ENCODE measurements at places on chromosomes 11 and 22. TPM values are rescaled to one million over a fixed set of nuclear protein-coding genes. Genes with fewer than 3 reads are reported as not detected.

GRCh38 chr11:85385547-85385946 lies 241.6 kb downstream of the DLG2 start:
- no peak for DNase-seq

- no peak for DNase-seq
These were observed 21.8 kb upstream of the ABCC8 start for GRCh38 chr11:17498475-17498874.

DNA sequence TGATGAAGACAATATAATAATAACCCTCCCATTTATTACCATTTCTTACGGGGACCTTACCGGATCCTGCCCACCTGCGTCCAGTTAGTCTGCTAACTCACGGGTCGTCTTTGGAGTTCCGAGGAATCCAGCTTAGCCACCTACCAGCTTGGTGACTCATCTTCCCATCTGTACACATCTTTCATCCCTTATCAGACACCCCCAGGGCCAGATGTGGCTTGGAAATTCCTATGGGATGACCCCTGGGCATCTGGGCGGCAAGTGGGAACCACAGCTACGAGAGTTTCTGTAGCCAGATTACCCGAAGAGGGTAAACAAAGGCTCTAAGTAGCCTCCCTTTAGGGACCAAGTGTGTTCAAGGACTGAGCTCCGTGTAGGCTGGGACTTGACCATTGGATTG lies 12.8 kb upstream of the PRR5 start:
- DNase-seq = no peak

GRCh38 chr11:103806130-103806895 lies 230.1 kb upstream of the DDI1 start:
- DNase-seq = peak; percentile 58

DNA sequence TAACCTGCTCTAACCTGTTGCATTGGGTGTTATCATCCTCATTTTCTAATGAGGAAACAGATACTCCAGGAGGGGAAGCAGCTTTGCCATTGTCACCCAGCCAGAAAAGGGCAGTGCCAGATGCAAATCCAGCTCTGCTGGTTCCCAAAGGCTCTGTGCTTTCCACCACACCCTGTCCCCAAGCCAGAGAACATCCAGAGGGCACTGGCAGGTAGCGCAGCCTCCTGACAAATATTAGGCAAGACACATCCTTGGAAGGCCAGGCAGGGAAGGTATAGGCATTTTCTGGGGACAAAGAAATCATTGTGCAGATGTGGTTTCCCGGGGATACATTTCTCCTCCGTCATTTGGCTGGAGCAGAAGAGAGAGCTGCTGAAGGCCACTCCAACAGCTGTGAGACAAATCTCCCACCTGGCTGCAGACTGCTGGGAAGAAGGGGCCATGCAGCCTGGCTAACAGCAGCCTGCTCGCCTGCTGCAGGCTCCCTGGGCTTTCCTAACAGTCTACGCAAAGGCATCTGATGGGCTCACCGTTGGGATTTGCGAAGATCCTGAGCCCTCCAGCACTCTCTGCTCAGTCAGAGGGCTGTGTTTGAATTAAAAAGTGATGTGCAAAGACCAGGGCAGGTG lies 93.9 kb upstream of the PITPNB start:
- DNase-seq = no peak

Gene CARD18
- not detected for polyA plus RNA-seq

Gene MMP27
- polyA plus RNA-seq = not detected

Gene DGAT2
- polyA plus RNA-seq = 0.56 TPM

Gene ENTHD1
- not detected for polyA plus RNA-seq

Gene MN1
- 2.7 TPM for polyA plus RNA-seq

Gene CCDC73
- not detected for polyA plus RNA-seq

Gene SOX6
- 6.3 TPM for polyA plus RNA-seq

All from AG04450 (cell line).